Retina (tissue), 1 donor: ENCODE measurements at places on chromosomes 4 and X.

- DNase-seq: no peak
Observed at GRCh38 chr4:6987588-6987961, 55.6 kb upstream of the TADA2B start.

GRCh38 chrX:45774961-45775360 lies 574.3 kb upstream of the DIPK2B start:
- no peak for DNase-seq

- no peak for DNase-seq
Observed at GRCh38 chr4:75671802-75672421, 1.3 kb downstream of the G3BP2 start.

DNA sequence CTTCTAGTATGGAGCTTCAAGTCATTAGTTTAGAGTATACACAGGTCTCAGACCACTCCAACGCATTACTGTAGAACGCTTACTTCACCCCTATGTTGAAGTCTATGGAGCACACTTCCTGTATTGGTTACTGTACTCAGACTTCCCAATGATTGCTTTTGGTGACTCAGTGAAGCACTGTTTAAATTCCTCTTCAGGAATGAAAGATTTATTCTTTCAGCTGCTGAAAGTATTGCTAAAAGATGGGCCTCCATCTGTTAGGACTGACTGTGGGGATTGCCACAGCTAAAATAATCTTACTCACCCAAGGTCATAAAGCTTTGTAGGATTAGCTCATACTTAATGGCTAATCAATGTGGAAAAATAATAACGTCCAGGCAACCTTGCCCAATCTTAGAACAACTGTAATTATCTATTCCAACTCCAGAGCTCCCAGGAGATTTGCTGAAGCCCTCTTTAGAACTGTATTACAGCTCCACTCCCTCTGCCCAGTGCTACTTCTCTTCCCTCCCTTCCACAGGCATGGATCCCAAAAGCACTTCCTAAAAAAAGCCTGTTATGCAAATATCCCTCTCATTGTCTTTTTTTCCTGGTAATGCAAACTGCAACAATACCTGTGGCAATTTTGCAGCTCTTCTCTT lies 281.9 kb upstream of the HS3ST1 start:
- DNase-seq: no peak

GRCh38 chr4:99885063-99885664 lies 9.1 kb downstream of the LAMTOR3 start:
- no peak for DNase-seq

- DNase-seq: peak; percentile 27
Observed at GRCh38 chrX:115561605-115562479, 868 bp downstream of the PLS3 start.

GRCh38 chr4:55340266-55340665 lies 5.8 kb upstream of the SRD5A3 start:
- no peak for DNase-seq

- no peak for DNase-seq
Observed at GRCh38 chrX:121322159-121322558, 274.7 kb downstream of the GLUD2 start.

DNA sequence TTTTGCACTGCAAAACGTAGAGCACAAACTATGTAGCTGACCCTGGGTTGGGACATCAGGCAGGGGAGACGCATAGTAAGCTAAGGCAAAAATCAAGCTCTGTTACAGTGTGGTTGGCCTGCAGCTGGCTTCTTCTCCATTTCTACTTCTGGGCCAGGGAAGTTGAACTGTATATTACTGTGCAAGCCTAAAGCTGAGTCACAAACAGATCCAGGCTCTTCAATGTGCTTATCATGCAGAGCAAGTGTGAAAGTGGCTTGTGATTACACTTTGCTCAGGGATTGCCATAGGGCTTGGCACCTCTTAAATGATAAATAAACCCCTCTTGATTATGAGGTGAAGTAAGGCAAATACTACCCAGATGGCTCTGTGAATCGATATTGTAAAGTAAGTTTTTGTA lies 40.5 kb downstream of the CLDN34 start:
- DNase-seq: no peak

GRCh38 chrX:48569958-48570357 lies 4.3 kb upstream of the RBM3 start:
- DNase-seq: no peak

DNA sequence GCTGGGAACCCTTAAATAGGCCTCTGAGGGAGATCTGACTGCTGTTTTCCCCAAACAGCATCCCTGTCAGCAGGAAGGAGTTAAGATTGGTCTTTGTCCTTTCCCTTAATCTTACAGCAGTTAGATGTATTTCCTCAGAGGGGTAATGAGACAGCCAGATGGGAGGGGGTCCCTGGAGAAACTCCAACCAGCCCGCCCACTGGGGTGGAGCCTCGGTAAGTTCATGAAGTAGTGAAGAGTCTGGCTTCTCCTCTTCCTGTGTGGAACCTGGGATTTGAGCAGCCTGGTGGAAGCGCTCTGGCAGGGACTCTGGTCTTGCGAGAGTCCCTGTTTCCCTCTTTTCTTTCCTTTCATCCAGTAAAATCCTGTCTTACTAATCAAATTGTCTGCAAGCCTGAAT lies 330.0 kb downstream of the TLL1 start:
- DNase-seq: no peak

- no peak for DNase-seq
Observed at GRCh38 chrX:15834827-15835595, 19.6 kb downstream of the AP1S2 start.

DNA sequence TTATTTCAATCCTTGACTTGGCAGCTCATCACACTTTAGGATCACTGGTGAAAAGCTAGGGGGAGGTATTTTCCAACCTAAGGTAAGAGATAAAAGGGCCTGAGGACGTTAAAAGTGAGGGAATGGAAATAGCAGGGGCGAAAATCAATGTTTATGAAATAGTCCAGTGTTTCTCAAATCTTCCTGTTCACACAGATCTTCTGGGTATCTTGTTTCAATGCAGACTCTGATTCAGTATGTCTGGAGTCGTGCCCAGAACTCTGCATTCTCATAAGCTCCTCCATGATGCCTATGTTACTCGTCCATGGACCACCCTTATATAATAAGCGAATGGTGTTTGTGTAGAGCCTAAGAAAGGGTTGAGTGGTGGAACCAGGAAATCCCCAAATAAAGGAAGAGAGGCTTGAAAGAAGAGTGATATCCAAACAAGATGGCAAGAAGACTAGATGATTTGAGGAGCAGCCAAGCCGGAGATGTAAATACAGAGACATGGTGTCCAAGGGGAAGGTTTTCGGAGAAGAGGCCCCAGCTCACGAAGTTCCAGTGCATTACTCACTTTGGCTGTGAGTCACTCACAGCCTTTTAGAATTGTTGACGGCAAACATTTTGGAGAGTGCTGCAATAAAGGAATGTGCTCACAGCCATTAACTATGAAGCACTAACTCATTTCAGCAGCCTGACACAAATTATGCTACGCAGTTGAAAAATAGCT lies 215.6 kb upstream of the PPARGC1A start:
- DNase-seq: no peak

GRCh38 chr4:113725963-113726362 lies 35.6 kb downstream of the CAMK2D start:
- DNase-seq: no peak

- no peak for DNase-seq
Observed at GRCh38 chrX:68536429-68536828, 37.6 kb downstream of the YIPF6 start.

DNA sequence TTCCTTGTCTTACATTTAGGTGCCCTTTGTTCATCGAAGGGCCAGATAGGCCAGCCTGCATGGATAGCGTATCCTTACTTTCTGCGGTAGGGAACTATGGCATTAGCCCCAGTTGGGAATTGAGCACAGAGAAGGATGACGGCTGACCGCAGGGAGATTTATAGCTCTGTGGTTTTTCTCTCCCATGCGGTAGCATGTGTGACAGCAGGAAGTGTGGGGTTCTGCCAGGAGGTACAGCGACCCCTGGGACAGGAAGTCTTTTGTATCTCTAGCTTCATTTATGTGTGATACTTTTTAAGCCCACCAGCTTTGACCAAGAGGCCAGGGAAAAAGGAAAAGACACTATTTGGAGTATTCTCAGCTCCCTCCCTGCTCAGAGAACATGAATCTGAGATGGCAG lies 33.1 kb downstream of the GAB3 start:
- no peak for DNase-seq

DNA sequence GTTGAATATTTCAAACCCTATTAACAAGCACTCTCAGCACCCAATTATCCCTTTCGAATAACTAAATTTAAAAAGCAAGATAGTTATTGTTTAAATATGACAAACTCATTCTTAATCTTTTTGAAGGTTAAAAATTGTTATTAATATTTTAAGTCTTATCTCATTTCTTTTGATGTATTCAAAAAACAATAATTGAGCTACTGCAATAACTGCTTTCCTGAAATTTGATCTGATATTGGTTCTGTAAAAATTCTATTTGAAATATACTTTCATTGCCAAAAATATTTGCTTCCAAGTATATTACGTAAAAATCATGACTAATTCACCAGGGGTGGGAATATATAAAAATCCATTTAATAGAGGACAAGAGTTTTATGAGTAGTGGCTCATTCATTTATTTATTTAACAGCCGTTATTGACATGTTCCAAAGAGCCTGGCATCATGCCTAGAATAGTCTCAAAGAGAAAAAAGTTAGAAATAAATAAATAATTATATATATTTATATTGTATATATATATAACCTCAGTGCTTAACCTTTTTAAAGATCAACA lies 34.4 kb downstream of the GLRA3 start:
- DNase-seq: no peak

DNA sequence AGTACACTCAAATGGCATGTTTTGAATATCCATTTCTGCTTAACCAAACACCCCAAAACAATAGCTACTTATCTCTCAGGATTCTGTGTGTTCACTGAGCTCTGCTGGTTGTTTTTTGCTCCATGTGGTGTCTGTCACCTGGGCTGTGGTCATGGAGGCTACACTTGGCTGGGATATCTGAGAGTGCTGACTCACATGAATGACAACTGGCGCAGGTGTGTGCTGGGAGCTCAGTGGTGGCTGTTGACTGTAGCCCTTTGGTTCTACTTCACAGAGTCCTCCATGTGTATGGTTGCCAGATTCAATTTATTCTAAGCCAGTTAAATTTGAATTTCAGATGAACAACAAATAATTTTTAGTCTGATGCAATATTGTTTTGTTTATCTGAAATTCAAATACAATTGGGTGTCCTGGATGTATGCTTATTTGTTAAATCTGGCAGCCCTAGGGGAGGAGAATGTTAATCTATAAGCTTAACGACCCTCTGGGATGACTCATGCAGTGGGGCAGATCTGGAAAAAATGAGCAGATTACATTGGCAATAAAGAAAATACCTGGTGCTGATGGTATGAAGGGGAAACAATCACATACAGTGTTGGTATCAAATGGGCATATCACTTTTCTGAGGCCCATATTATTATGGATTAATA lies 28.2 kb upstream of the TCEAL4 start:
- no peak for DNase-seq

- DNase-seq: no peak
Observed at GRCh38 chr4:16572161-16572560, 326.3 kb downstream of the LDB2 start.

DNA sequence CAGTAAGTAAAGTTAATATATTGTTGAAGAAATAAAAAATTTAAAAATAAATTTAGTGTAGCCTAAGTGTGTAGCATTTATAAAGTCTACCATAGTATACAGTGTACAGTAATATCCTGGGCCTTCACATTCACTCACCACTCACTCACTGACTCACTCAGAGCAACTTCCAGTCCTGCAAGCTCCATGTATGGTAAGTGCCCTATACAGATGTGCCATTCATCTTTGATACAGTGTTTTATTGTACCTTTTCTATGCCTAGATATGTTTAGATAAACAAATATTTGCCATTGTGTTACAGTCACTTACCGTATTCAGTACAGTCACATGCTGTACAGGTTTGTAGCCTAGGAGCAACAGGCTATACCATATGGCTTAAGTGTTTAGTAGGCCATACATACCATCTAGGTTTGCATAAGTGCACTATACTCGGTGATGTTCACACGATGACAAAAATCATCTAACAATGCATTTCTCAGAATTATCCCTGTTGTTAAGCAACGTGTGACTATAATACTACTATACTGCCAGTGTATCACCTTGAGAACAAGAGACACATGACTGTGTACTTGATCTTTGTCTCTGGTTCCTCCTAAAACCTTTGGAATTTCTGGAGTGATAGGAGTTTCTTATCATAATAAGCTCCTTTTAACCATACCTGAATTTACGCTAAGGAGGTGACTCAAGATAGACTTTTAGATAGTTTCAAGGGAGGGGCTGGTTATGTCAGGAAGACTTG lies 25.8 kb upstream of the SEPTIN11 start:
- DNase-seq: no peak

GRCh38 chrX:44996277-44996676 lies 123.3 kb downstream of the KDM6A start:
- no peak for DNase-seq

DNA sequence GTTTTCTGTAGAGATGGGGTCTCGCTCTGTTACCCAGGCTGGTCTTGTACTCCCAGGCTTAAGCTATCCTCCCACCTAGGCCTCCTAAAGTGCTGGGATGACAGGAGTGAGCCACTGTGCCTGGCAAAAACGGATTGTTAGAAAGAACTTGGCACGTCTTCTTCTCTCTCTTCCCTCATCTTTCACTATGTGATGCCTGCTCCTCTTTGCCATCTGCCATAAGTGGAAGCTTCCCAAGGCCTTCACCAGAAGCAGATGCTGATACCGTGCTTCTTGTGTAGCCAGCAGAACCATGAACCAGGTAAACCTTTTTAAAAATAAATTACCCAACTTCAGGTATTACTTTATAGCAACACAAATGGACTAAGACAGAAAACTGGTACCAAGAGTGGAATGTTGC lies 36.9 kb upstream of the HUWE1 start:
- no peak for DNase-seq

GRCh38 chr4:88446124-88446523 lies 10.8 kb upstream of the HERC5 start:
- DNase-seq: no peak

DNA sequence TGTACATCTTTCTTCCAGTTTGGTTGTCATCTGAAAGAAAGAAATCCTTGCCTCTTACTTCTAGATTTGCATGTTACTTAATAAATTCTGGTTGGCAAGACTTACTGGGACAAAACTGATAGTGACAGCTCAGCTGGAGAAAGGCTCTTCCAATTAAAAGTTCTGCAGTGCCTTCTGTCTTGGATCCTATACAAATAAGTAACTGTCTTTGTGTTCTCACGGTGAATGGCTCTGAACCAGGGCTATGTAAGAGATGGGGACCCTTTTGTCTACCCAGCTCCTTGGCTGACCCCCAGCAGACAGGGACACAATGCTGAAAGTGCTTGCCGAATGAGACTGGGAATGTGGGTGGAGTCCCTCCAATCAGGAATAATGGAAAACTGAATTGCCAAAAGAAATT lies 89.5 kb downstream of the AASDH start:
- peak; percentile 65 for DNase-seq

- no peak for DNase-seq
Observed at GRCh38 chrX:40323977-40324376, 226.2 kb upstream of the BCOR start.

- no peak for DNase-seq
Observed at GRCh38 chrX:1462596-1463251, 10.0 kb upstream of the ASMTL start.

GRCh38 chrX:65866146-65866545 lies 173.7 kb downstream of the VSIG4 start:
- DNase-seq: no peak

GRCh38 chr4:138255917-138256597 lies 13.9 kb upstream of the SLC7A11 start:
- DNase-seq: no peak

GRCh38 chrX:20739038-20739745 lies 472.5 kb upstream of the RPS6KA3 start:
- no peak for DNase-seq

- no peak for DNase-seq
Observed at GRCh38 chrX:8067754-8068462, 103.2 kb downstream of the VCX2 start.

- no peak for DNase-seq
Observed at GRCh38 chr4:60737858-60738257, 462.3 kb upstream of the ADGRL3 start.
